ENCODE measurements at places on chromosomes 1 and 21.

DNA sequence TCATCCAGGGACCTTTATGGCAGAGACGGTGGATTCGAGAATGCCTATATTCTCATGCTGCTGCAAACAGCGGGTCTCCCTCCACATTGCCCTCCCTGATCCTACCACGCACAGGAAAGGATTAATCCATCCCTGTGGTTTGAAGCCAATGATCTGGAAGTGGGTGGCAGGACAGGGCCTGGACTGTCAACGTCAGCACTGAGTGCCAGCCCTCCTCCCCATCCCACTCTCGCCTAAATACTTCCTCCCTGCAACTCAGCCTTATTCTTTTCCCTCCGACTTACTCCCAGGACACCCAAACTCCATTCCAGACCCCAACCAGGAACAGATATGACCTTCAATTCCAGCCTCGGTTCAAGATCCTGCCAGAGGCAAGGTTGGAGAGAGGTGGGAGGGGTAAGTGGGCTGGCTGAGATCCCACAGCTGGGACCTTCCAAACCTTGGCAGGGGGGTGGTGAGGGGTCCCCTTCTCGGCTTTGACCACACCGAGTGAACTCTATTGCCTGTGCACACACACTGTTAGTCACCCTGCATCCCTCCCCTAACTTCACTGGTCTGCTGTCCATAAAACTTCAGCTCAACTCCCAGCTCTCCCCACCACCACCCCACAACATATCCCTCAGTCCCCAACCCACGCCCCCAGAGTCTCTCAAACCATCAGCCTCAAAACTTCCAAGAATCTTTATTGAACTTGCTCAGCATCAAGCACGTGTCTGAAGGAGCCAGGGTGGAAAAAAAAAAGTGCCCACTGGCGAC is 2.4 kb upstream of the S100A5 start:
- no peak for DNase-seq

DNA sequence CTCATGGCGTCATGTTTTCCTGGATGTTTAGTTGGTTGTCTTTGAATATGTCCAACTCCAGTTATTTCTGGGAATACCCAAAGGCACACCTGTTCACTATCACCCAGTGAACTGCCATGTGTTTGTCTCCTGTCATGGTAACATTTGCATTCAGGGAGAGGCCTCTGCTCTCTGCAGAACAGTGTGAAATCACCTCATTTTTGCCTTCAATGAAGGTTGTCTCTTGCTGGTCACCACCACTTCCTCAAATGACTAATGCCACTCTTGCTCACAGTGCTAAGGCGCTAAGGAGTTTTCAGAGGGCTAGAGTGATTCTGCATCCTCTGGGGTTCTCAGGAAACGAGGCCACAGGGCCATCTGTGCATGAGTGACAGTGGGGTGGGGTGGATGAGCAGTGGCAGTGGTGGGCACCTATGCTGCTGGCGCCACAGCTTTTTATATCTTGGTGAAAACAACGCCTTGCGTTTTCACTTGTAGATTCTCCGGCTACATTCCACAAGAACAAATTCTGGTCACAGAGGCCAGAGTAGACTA is 60.0 kb upstream of the ATP5PO start:
- DNase-seq: peak; percentile 25

GRCh38 chr1:228178737-228179684 is 13.4 kb downstream of the IBA57 start:
- DNase-seq: no peak

GRCh38 chr21:17454315-17455027 is 58.4 kb upstream of the CXADR start:
- peak; percentile 2 for DNase-seq

Data from activated T-cell treated with anti-CD3 and anti-CD28 coated beads for 1 hour (primary cell).